ENCODE measurements at places on chromosomes 12 and 14.

DNA sequence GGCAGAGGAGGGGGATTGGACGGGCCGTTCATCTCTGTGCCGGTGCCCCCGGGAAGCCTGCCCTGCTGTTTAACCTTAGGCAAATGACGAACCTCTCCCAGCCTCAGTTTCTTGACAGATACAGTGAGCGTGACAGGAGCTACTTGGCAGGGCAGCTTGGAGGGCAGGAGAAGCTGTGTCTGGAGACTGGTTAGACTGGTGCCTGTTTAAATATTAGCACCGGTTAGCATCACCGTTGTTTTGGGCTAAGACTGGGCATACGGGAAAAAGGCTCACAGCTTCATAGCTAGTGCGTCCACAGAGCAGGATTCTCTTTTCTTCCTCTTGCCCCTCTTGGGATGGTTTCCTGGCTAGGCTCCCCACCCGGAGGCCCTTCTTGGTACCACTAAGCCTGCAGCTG is 38.7 kb downstream of the RHOF start:
- DNase-seq, result no peak

DNA sequence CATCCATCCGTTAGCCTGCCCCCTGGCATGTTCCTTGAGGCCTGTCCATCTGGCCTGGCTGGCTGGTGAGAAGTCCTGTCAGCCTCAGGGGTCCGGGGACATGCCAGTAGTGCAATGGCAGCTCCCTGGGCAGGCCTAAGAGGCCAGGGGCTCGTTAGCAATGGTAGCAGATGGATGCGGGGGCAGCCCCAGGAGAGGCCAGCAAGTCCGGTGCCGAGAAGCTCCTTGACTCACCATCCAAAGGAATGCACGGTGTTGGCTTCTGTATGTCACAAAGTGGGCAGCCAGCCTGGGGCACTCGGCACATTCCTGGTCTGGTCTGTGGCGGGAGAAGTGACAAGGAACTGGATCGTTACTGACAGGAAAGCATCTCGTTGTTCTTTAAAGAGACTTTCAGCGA is 319.9 kb downstream of the CACNA1C start:
- no peak for DNase-seq

DNA sequence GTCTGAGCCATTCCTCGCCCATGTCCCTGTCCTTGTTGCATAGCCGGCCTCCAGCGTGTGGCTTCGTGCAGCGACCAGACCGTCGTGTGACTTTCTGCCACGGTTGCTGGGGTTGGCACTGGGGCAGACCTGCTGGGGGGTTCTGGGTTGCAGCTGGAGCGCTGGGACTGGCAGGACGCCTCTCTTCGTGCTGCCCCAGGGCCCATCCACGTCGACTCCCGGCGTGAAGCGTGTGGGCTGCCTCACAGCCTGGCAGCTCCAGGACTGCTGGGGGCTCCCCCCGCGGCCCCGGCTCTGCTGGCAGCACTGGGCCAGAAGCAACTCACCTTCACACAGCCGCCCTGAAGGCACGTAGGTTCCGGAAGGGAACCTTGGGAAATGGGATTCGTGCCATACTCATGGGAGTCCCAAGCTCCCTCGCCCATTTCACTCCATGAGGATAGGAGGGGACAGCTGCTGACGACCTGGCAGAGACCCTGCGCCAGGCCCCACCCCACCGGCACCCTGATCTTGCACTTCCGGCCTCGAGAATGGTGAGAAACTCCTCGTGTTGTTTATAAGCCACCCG is 51.9 kb downstream of the GALNT9 start:
- no peak for DNase-seq

DNA sequence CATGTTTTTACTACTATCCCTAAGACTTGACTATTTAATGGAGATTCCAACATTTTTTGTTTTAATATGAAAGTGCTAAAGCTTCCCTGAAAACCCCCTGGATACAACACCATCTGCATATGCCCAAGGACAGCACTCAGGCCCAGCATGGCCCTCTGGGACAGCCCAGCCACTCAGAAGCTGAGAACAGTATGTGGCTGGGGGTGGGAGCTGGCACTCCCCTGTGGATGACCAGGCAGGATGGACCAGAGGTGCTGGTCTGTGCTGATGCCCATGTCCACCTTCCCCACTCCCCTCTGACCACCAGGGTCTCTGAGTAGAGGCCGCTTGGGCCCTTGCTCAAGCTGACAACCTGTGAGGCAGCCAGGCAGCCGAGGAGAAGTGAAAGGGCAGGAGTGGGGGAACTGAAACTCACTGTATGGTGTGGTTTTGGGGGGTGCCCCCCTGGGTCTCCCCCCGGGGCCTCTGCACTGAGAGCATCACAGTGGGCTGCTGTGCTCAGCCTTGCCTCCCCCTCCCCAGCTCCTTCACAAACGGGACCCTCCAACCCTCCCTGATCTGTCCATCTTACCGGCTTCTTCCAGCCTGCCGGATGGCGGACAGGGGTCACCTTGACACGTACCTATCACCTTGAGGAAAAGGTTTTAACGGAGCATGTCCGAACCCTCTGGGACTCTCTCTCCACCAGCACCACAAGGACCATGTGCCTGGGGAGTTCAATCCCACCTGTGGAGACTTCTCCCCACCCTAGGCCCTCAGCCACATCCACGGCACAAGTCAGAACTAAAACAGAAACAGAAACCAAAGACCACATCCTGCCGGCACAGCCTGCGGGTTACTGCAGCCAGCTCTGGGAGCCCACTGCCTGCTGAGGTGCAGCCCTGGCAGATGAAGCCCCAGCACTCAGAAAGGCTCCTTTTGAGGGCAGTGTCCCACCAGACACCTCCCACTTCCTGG is at the start of gene TMEM229B:
TSS of gene TMEM229B (minus strand) at position 785 of the 957 bp plus-strand sequence. CDS start 14,798 bp downstream, outside the sequence.
- no peak for DNase-seq

GRCh38 chr12:123397400-123397799 is 13.5 kb downstream of the KMT5A start:
- DNase-seq, result no peak

DNA sequence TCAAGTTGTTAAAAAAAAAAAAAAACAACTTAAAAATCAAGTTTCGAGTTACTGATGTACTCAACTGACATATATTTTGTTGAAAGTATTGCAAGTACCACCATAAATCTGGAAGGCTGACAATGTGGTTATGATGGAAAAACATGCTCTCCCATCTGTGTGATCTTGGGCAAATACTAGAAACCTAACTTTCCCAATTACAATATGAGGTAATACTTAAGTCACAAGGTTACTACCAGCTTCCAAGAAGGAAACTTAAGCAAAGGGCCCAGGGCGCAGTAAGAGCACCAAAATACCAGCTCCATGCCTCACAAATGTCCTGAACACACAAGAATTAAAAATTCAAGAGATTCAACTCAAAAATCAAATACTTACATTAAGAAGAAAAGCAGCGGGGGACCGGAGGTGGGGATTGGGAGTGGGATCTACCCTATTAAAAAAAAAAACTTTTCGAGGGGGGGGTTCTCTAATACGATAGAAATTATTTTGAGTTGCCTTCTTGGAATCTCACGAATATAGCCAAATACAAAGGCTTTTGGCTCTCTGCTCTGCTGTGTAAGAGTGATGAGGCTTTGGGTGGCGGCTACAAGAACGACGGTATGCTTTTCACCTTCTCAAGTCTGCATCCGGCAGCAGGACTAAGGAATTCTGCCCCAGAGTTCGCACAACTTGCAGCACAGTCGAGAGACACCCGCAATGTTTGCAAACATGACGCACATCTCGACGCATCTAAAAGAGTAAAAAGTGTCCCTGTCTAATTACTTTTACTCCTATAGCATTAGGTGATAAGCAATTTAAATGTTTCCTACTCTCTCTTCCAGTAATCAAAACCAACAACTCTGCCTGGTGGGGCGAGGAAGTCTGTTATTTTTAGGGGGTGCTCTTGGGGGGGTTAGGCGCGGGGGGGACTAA is 1.1 kb downstream of the SAV1 start:
- DNase-seq, result peak; percentile 68

- no peak for DNase-seq
Observed at GRCh38 chr14:39006721-39007410, 96.2 kb downstream of the SEC23A start.

DNA sequence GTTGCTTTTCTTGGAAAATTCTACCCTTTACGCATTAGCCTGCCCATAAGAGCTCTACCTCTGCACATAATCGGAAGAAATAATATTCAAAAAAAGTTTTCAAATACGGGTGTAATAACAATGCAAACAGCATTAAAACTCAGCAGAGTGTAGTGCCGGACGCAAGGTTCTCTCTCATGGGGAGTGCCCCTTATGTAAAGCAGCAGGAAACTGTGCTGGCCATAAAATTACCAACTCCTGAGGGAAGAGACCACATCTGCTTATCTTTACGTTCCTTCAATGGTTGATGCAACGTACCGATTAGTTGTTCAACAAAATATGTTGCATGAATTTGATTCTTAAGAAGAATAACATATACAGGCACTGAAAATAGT is 118.7 kb upstream of the TMCC3 start:
- DNase-seq, result no peak

DNA sequence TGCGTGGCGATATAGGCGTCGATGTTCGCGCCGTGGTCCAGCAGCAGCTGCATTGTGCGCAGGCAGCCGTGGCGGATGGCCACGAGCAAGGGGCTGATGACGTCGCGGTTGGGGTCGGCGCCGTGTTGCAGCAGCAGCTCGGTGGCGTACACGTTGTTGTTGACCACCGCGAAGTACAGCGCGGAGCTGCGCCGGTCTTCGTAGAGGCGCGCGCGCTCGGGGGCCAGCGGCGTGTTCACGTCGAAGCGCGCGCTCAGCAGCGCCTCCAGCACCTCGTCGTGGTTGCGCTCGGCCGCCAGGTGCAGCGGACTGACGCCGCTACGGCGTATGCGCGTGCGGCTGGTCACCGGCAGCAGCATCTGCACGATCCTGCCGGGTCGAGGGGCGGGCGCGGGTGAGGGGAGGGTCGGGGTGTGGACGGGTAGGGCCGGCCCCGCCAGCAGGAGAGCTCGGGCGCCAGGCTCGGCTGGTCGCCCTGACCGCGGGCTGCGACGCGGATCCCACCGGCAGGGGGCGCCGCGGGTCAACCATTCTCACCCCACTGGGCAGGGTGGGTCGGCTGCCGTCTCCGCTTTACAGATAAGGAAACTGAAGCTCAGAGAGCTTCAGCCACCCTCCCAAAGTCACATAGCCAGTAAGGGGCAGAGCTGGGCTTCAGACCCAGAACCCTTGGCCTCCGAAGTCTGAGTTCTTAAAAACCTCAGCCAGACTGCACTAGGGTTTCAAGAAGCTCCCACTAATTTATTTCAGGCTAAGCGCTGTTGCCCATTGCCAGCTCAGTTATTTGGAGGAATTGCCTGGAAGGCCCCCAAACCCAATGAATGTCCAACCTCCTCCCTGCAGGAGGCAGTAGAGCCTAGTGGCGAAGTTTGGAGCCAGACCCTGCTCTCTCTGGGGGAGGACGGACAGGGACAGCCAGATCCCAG is 12.4 kb downstream of the FAM181A start:
- peak; percentile 77 for DNase-seq

GRCh38 chr12:5034603-5035002 is 9.1 kb upstream of the KCNA5 start:
- no peak for DNase-seq

DNA sequence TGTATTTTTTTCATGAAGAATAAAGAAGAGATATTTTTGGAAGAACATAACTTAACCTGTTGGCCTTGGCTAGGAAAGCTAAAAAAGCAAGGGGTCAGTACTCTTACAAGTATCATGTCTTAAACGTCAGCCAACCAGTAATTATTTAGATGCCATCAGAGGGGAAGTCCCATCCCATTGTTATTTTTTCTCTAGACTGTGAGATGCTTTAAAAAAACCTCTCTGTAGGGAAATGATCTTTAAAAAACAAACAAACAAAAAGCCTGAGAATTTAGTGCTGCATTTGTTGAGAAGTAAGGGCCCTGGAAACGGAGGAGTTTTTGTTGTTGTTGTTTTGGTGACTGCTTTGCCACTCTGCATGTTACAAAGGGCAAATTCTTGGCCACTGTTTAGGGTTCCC is 474.0 kb downstream of the ZFP36L1 start:
- DNase-seq, result no peak

DNA sequence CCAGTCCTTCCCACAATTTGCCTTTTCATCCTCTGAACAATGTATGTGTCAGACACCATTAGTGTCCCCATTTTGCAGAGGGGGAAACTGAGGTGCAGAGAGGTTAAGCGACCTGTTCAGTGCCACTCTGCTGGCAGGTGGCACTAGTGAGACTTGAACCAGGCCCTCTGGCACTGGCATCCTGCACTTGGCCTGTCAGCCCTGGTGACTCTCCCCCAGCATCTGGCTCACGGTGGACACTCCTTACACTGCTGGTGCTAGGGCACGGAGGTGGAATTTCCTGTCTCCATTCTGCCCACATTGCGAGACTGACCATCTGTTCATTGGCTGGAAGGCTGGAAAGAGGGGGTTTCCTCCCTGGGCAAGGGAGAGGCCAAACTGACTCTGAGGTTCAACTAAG is 48.7 kb downstream of the CCNK start:
- no peak for DNase-seq

GRCh38 chr14:51547260-51547659 is 104.5 kb upstream of the FRMD6 start:
- peak; percentile 59 for DNase-seq

Data from right atrium auricular region (tissue), 2 donors.